DMS 273 treated with DMSO at 0.1 percent for 48 hours (cell line): ENCODE measurements at places on chromosomes 1 and 21.

GRCh38 chr21:43739621-43740435 is 20.9 kb downstream of the PDXK start:
- DNase-seq = no peak

DNA sequence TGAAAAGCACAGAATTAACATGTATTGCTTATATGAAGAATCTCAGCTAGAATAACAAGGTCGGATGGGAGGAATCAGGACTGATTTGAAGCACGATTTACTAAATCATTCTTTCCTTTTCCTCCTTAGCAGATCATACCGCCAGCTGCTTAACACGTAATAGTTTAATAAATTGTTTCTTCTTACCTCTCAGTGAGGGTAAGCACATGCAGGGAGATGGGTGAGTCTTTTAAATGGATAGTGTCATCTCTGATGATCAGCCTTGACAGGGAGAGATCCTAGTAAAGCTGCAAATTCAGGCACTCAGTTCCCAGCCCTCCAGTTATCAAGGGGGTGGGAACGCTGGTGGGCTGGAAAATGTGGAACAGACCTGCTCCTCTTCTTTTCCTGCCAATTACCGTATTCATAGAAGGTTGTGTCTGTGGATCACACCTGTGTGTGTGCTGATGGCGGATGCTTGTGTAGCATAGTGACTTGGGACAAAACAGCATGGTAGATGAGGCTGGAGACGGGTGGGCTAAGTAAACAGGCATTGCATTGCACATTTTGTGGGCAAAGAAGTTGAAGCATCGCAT is 30.7 kb downstream of the NTPCR start:
- DNase-seq = no peak

DNA sequence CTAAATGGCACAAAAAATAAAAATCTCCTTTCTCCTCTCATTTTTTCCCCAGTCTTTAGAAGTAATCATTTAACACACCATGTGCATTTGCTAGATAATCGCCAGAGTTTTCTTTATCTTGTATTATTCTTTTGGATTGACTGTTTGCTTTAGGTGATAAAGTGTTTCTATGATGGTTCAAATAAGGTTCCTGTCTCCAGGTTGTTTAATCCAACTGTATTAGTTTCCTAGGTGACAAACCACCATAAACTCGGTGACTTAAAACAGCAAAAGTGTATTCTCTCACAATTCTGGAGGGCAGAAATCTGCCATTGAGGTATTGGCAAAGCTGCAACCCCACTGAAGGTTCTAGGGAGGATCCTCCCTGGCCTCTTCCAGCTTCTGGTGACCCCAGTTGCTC is 51.6 kb upstream of the B3GALT5 start:
- no peak for DNase-seq

- no peak for DNase-seq
Observed at GRCh38 chr1:156641761-156642264, at the start of gene BCAN. BCAN (plus strand) TSS chr1:156642117; CDS start chr1:156646055, 3,938 bp downstream.

- DNase-seq = no peak
Observed at GRCh38 chr1:219661464-219662092, 48.7 kb upstream of the ZC3H11B start.

DNA sequence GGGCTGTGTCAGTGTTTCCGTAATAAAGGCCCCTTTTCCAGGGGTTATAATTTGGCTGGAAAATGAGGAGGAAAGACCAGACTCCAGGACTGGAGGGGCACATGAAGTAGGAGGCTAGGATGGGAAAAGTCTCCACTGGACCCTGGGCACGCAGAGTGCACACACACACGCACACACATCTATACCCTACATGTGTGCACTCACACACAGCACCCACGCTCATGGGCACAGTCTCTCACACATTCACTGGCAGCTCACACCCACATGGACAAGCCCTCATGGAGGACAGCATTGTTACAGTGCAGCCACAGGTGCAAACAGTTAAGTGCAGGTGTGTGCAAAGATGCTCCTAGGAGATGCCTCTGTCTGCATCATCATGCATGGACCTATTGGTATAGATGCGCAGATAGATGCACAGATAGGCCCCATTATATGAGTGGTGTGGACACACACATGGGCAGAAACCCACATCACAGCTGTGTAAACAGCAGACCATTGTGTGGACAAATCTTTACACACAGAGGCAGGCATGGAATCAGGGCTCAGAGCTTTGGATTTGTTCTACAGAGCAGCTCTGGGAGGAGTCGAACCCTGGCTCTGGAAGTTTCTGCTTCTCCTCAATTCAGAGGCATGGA is 9.1 kb upstream of the RUNX3 start:
- DNase-seq = no peak

DNA sequence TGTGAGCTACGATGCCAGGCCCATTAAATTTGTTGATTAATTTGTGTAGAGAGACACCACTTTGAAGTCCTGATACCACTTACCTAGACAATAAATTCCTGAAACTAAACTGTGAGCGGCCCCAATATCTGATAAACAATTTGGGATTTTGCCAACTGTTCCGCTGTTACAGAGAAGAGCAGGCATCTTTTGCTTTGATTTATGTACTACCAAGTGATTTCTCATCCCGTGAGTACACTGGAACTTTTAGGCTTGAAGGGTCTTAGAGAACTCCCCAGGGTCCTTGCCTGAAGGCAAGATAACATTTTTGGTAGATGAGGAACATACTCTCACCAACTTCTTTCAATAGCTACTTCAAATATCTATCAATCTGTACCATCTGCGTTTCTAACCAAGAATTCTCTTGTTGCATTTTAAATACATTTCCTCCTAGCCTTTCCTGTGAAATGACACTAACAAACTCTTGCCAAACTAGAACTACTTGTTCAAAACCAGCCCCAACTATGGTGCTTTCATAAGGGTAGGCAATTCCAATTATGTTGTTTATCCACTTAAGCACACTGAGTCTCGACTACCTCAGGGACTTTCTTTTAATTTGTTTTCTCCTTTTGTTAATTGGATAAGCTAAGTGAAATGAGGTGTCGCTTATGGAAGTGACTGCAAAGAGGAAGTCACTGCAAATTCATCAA is 23.2 kb upstream of the SLC30A1 start:
- no peak for DNase-seq

DNA sequence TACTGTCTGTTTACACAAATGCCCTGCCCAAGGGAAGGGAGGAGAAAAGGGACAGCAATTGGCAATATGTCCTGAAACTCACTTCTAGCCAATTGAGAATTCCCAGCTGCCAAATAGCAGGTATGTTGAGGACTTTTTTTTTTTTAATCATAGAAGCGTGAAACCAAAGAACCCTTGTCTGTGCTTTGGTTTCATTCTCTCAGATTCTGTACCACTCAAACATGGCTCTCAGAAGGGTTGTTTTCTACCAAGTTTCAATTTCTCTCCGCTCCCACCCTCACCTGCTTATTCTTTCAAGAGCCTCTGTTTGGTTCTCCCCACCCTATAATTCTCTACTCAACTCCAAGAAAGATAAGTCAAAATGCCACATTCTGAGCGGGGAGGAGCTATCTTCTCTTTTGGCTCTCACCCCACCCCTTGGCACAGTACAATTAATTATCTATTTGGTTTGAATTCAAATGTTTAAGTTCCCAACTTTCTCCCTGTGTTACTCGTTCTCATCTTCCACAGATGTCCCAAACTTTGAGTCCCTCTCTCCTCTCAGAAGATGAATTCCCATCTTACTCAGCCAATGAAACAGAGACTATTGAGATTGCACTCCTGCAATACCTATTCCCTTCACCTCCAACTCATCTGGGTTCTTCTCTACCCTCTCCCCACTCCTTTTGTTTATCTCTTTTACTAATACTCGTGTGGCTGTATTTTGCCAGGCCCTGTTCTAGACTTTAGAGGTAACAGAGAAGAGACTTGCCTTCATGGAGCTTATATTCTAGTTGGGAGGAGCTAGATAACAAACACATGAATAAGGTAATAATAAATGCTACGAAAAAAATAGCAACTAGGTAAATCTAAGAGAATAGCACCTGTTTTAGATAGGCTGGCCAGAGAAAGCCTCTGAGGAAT is 3.9 kb upstream of the TP53BP2 start:
- DNase-seq = no peak

DNA sequence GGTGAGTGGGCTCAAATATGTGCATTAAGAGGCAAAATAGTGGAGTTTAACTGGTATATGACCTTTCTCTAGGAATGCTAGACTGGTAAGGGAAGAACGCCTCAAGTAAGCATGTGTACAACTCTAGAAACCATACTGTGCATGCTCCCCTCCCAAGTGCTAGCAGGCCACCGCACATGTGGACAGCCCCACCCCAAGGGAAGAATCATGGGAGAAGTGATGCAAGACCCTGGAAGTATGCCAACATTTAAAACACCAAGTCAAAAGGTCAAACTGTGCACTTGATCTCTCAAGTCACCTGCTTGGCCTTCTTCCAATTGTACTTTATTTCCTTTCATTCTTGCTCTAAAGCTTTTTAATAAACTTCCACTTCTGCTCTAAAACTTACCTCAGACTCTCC is 120.4 kb downstream of the WDR3 start:
- no peak for DNase-seq

- no peak for DNase-seq
Observed at GRCh38 chr1:15531682-15532081, 5.0 kb downstream of the DNAJC16 start.

GRCh38 chr1:179925922-179926849 is 28.4 kb upstream of the CEP350 start:
- DNase-seq = no peak

DNA sequence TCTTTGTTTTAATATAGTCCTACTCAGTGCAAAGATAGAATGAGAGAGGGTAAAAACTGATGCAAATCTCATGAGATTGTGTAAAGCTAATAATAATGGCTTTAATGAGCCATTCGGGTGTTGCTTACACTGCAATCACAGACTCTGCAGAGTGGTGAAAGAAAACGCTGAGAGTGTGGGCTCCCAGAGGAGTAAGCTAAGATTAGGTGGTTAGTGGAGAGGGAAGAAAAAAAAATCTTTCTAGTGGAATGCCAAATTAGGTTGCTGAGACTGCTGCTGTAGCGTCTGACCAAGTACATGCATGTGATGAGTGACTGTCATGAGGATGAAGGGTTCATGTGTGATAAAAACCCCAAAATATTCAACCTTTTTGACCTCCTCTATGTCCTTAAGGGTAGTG is 645.9 kb upstream of the ADGRL4 start:
- no peak for DNase-seq

- no peak for DNase-seq
Observed at GRCh38 chr1:93330196-93330595, 15.5 kb upstream of the DR1 start.

- DNase-seq = no peak
Observed at GRCh38 chr1:175539986-175540385, 203.4 kb downstream of the TNR start.

DNA sequence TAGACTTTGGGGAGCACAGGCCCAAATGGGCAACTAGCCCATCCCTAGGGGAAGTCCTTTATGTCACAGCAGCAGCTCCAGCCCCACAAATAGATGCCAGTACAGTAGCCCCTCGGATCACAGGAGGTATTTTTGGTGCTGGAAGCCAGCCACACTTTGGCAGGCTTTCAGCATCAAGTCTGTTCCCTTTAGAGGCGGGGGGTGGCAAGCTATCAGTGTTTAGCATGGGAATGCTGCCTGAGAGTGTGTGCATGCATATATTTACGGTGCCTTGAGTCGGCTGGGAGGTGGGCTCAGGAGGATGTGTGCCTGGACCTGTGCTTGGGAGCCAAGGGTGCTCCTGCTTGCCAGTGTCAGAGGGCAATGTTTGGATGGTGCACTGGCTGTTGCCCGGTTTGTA is 3.5 kb upstream of the PLXNA2 start:
- DNase-seq = no peak

- DNase-seq = no peak
Observed at GRCh38 chr21:26599261-26599660, 26.2 kb upstream of the CYYR1 start.

DNA sequence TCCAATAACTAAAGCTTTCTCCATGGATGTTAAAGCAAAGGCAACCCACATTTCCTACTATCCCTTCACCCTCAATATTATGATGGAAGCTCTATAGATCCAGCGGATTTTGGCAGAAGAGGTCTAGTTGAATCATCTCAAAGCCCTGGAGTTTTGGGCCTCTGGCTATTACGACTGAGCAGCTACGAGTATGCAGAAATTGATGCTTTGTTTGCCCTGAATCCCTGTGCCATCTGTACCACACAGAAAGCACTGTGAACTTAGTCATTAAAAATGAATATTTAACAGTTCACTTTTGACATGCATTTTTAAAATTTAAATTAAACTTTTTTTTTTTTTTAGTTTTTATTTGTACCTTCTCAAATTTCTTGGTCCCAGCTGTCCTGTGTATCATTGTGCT is 705.4 kb upstream of the PTBP2 start:
- DNase-seq = no peak

- DNase-seq = no peak
Observed at GRCh38 chr1:34879230-34879629, 19.7 kb upstream of the SMIM12 start.

DNA sequence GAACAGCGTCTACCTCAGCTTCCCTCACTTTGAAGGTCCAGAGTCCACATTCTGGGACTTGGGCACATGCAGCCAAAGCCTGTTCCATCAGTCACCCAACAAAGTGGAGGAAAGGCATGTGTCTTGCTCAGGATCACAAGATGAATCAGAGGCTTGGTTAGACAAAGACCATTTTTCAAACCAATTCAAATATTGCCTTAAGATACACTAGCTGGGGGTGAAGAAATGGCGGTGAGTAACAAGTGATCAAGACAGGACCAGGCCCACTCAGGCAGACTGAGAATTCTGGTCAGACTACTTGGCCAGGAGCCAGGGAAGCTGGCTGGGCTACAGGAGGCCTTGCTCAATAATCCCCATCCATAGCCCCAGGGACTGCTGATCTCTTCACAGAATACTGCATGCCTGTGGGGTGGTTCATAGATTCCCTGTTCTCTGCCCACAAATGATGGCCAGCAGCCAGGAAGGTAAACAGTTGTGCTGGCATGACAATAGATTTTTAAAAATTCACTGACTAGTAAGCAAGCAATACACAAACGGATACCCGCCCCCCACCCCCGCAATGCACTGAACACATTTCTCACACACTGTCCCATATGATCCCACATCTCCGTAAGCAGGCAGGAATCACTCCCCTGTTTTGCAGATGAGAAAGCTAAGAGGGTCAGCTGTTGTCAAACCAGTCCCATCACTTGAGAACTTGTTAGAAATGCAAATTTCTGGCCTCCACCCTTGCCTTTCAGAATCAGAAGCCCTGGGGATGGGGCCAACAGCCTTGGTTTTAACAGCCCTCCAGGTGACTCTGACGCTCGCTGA is 27.2 kb downstream of the ERI3 start:
- DNase-seq = no peak

GRCh38 chr1:228487336-228488124 is at the start of gene RNF187:
RNF187 (plus strand) TSS chr1:228487382.
- no peak for DNase-seq

DNA sequence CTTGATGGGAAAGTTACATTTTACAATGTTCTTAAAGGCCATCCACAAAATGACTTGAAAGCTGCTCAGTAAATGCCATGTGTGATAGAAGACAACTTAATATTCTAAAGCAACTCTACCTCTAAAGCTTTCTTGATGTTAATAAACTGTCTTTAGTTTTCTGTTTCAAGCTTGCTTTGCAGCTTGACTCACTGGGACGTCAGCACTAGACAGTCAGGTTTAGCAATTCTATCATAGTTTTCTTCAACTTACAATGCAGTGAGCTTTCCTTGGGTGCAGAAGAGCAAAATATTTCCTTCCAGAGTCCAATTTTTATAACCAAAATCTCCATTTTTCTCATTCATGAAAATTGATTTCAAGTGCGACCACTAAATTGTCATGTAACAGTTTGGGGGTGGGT is 273.1 kb downstream of the NTNG1 start:
- no peak for DNase-seq

- no peak for DNase-seq
Observed at GRCh38 chr1:211036381-211037060, 97.4 kb downstream of the KCNH1 start.
